GM23338 (cell line): ENCODE measurements at places on chromosomes 4 and X. TPM values are rescaled to one million over a fixed set of nuclear protein-coding genes. Genes with fewer than 3 reads are reported as not detected.
A peak's percentile ranks its signal among the peaks of the same experiment; 100 is the strongest.

HMGB3 gene
- polyA plus RNA-seq = 630 and 633 TPM in 2 replicates

MAGEA2 gene
- polyA plus RNA-seq = 0.83 and 1.5 TPM in 2 replicates

TMEM154 gene
- polyA plus RNA-seq = 1.0 and 1.8 TPM in 2 replicates

DNA sequence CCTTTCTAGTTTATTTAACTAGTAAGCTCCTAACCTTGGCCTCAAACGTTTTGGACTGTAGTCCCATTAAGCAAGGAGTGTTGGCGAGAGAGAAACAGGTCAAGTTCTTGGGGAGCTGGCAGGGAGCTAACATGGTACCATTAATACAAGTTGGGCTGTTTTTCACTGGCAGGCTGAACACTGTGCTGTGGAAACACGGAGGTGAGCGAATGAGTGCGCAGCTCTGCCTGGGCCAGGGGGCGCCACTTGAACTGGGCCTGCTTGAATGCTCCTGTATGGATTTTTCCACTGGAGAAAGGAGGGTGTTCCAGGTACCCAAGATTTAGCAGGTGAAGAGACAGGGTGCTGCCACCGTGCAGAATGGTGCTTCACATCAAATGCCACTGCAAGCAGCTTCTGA, 7.4 kb upstream of the SMS start:
- peak; percentile 33 for DNase-seq

GRCh38 chr4:38804654-38805295, at the start of gene TLR1:
Gene TLR1 (minus strand): TSS chr4:38804791. CDS start chr4:38798831, 5,960 bp downstream.
- peak; percentile 27 for DNase-seq

DNA sequence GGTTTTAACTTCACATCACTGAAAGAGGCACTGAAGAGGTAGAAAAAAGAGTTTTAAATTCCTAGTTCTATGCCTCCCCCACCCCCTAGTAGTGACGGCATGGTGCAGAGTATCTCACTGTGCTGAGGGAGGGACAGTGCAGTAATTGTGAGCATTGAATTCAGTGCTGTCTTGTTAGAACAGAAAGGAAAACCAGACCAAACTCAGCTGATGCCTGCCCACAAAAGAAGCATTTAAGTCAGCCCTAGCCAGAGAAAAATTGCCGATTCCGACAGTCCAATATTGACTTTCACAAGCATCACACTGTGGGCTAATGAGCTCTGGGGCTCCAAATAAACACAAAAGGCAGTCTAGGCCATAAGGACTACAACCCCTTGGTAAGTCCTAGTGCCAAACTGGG, 417.7 kb downstream of the AR start:
- DNase-seq = no peak

- DNase-seq = no peak
Measured at GRCh38 chr4:83833920-83834319, 298.0 kb downstream of the GPAT3 start.

DNA sequence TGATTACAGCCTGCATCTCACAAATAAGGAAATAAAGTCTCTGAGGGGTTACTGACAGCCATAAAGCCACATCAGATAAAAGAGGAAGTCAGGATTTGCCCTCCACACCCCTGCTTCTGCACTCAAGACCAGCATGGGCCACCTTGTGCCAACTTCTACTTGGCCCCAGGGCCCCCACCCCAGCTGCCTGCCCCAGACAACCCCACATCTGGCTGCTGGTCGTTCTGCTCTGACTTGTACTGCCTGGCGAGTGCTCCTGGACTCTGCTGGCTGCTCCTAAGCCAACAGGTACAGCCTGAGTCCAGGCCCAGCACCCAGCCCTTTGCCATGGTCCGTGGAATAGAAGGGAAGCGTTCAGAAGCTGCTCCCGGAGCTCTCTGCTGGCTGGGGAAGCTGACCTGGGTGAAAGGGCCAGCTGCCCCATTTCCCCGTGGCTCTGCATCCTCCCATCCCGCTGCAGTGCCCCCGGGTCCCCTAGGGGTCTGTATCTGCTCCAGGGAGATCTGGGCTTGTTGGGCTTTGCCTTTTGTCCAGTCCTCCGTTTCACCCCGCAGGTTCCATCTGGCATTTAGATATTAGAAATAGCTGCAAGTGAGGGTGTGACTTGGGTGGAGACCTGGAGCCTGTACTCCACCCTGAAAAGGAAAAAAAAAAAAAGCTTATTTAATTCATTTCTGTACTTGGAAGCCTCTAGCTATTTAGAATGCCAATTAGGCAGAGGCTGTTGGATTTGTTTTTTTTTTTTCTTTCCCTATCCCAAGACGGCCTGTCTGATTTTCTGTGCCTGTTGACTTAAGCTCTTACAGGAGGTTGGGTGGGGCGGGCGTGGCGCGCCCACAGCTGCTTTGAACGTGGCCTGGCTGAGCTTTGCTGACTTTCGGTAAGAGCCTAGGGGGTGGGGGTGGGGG, 194.7 kb downstream of the PTTG2 start:
- DNase-seq = no peak

DNA sequence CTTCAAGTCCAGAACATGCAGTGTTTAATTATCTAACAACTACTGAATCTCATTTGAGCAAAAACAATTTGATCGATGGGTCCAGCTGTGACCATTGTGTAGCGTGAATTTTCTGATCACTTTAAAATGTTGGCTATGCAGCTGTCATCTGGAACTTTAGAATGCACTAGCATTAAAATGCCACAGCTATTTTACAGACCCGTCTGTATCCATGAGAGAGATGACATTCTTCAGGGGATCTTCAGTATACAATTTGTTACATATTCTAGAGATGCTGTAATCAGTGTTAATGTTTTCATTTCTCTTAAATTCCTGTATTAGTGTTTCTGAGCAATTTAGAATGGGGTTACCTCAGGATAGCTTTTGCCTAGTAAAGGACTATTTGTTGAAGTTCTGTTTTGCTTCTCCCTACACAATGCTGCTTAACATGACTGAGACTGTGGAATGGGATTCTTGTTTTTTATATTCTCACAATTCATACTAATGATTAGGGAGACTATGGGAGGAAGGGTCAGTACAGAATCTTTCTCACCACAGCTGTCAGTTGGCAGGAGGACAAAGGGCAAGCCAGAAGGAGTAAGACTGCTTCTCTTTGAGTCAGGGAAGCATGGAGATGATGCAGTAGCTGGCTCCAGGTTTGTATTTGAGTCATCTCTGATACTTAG, 13.2 kb upstream of the CTSO start:
- no peak for DNase-seq

DNA sequence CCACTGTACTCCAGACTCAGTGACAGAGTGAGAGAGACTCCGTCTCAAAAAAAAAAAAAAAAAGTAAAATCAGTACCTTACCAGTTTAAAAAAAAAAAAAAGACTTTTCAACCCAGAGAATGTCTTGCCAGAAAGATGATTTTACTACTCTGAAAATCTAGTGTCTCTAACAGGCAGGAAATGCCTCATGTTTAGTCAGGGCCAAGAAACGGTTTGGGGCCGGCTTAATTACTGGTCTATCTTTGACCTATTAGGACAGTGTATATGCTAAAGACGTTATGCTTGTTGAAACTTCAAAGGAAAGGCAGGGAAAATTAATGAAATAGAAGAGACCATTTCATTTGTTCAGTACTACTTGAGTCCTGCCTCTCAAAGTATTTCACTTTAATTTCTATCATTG, 9.9 kb downstream of the BEND4 start:
- no peak for DNase-seq

- DNase-seq = no peak
Measured at GRCh38 chr4:113873508-113873907, 105.9 kb downstream of the ARSJ start.
